NCI-H2081 (cell line): ENCODE measurements at places on chromosomes 4 and X.
A peak's percentile ranks its signal among the peaks of the same experiment; 100 is the strongest.

- no peak for DNase-seq
Measured at GRCh38 chrX:151722241-151722846, 6.5 kb downstream of the FATE1 start.

DNA sequence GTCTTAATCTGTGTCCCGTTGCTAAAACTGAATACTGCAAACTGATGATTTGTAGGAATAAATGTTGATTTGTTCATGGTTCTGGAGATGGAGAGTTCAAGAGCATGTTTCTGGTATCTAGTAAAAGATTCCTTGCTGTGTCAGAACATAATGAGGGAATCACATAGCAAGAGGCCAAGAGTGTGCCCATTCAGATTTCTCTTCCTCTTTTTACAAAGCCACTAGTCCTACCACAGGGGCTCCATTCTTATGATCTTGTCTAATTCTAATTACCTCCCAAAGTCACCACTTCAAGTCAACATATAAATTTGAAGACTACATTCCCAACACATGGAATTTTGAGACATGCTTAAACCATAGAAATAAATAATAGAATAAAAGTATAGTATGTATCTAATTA is 608.8 kb upstream of the EPHA5 start:
- no peak for DNase-seq

GRCh38 chrX:134634691-134635090 is 23.6 kb downstream of the PLAC1 start:
- no peak for DNase-seq

GRCh38 chr4:102423375-102423774 is 77.8 kb upstream of the NFKB1 start:
- DNase-seq, result no peak

DNA sequence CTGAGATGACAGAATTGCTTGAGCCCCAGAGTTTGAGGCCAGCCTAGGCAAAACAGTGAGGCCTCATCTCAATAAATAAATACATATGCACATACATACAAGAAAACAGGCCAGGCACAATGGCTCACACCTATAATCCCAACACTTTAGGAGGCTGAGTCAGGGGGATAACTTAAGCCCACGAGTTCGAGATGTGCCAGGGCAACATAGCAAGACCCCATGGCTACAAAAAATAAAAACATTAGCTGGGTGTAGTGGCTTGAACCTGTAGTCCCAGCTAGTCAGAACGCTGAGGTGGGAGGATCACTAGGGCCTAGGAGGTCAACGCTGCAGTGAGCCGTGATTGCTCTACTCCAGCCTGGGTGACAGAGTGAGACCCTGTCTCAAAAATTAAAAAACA is 51.6 kb upstream of the NEUROG2 start:
- DNase-seq, result no peak

GRCh38 chr4:3423952-3424351 is 17.8 kb upstream of the HGFAC start:
- DNase-seq, result no peak

DNA sequence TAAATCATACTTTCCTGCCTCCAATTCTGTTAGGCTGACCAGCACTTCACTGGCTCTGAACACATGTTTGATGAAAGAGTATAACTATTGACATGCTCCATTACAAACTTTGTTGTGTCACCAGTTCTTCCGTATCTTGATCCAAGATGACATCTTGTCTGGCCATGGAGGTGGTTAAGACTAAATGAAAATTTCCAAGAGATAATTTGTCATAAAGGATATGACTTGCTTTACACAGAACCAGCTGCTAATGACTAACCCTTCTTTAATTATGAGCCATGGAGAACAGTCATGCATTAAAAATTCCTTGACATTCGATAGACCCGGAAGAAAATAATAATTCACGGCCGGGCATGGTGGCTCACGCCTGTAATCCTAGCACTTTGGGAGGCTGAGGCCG is 17.7 kb upstream of the N4BP2 start:
- no peak for DNase-seq

GRCh38 chrX:133414406-133415275 is 648 bp downstream of the GPC4 start:
- no peak for DNase-seq

GRCh38 chr4:171880136-171880535 is 66.9 kb downstream of the GALNTL6 start:
- DNase-seq, result no peak

DNA sequence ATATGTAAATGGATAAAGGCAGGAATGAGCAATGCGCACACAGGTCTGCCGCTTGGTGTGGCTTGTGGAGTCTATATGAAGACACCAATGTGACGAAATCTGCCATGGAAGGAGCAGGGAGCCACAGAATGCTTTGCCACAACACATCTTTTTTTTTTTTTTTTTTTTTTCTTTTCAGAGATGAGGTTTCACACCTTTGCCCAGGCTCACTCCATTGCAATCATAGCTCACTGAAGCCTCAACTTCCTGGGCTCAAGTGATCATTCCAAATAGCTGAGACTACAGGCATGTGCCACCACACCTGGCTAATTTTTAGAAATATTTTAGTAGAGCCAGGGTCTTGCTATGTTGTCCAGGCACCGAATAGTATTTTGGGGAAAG is 17.4 kb upstream of the SLC34A2 start:
- no peak for DNase-seq

- DNase-seq, result no peak
Measured at GRCh38 chr4:22661443-22661842, 31.3 kb upstream of the GBA3 start.

DNA sequence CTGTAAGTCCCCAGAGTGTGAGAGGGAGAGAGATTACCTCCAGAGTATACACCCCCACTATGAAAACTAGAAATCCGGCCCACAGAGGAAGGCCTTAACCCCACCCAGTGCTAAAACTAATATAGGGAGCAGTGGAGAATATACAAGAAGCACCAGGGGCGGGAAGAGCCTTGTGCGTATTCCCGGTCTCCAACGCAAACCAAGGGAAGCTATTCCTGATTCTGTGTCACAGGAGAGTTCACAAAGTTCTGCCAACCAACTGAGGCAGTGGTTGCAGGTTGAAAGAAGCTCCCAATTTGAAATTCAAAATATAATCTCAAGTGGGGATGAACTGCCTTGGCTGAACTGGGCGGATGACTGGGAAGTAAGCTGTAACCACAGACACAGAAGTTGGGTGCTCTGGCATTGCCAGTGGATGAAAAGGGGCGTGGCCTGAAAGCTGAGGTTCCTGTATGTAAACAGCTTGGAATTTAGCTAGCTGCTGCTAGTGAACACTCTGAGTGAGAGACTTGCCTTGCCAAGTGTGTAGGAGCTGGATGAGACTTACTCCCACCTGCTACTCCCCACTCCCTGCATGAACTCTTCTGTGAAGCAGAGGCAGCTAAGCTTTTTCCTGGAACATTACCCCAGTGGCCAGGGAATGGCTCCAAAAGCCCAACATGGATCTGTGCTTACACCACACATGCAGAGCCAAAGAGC is 32.7 kb downstream of the ELF2 start:
- DNase-seq, result no peak

- no peak for DNase-seq
Measured at GRCh38 chr4:73714647-73715046, 25.7 kb upstream of the CXCL8 start.

DNA sequence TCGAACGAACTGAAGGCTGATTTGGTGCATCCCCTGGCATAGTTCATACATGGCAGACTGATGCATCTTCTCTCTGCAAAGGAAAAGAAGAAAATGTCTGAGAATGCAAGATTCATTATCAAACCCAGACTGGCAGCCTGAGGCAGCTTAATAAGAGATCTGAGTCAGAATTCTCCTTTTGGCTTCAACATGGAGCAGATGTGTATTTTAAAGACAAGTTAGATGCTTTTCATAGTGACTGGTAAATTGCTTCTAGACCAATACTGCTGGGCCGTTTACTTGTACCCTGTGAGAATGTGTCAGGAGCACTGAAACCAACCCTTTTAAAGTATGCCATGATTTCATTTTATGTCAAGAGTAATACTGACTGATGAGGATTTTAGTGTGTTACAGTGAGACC is 322.0 kb downstream of the NR3C2 start:
- no peak for DNase-seq

GRCh38 chrX:1686642-1687041 is 71.8 kb downstream of the ASMT start:
- DNase-seq, result no peak

GRCh38 chrX:46627062-46627461 is 53.5 kb downstream of the CHST7 start:
- DNase-seq, result no peak

- DNase-seq, result no peak
Measured at GRCh38 chrX:115940348-115940747, 230.2 kb upstream of the AGTR2 start.

GRCh38 chrX:109774706-109775105 is 41.6 kb upstream of the ACSL4 start:
- DNase-seq, result no peak

DNA sequence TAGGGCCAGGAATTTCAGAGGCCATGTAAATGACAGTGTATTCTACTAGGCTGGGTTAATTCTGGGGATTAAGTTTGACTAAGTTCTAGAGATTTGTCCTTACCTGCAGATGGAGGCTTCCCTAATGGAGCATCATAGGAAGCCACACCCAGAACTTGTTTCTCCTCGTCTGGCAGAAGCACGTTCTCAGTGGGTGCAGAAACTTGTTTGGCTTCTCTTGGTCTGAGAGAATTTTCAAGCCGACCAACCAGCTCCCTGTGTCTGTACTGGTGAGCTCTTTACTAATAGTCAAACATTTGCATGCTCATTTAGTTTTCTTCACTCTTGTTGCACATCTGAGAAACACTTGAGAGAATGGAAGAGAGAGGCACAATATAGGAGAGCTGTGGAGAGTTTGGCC is 907 bp upstream of the ATP10D start:
- DNase-seq, result no peak

DNA sequence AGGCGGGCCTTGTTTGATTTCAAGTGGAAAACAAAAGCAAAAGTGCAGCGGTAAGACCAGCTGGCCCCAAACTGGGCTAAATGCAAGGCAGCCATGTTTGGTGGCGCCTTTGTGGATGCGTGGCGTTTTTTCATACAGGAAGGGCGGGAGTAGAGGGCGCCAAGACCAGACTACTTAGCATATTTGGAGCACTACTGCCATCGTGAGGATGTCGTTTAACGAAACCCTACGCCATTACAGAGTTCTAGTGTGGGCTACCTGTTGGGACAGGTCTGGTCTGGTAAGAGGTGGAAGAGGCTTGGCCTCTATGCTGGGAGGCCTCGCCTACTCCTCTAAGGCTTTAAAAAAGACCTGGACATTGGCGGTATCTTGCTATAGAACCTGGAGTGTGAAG is 230.7 kb upstream of the STK26 start:
- DNase-seq, result peak; percentile 72

GRCh38 chr4:94680176-94680862 is 77.4 kb upstream of the BMPR1B start:
- no peak for DNase-seq

GRCh38 chr4:16967722-16968121 is 69.3 kb upstream of the LDB2 start:
- DNase-seq, result no peak

DNA sequence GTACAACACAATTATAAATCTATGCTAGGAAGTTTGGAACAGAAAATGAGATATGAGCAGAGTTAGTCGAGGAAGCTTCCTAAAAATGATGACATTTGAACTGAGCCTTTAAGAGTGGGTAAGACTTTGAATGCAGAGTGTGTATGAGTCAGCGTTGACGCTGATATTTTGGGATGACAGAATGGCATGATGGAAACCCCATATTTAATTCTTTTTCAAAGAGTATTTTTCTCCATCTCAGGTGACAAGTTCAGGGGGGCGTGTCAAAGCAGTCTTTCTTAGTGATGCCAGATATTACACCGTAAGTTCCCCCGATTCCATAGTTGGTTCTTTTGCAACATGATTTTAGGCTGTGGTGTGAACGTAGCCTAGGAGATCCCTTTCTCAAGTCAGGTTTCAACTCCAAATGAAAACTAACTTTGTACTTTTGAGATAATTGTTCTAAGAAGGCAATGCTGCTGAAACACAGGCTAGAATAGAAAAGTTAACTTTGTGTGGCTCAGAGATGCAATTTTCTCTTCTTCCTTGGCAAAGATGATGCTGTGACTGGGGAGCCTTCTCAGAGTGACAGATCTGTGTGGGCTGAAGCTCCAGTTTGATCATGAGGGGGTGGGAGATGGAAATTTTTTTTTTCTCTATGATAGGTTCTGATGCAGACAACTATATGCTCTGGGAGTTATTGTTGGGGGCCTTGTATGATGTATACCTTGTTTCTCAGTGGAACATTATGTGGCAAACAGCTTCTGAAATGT is 59.2 kb downstream of the GLUD2 start:
- DNase-seq, result no peak
